ENCODE measurements at places on chromosomes 5 and 9. TPM values are rescaled to one million over a fixed set of nuclear protein-coding genes. Genes with fewer than 3 reads are reported as not detected.

DNA sequence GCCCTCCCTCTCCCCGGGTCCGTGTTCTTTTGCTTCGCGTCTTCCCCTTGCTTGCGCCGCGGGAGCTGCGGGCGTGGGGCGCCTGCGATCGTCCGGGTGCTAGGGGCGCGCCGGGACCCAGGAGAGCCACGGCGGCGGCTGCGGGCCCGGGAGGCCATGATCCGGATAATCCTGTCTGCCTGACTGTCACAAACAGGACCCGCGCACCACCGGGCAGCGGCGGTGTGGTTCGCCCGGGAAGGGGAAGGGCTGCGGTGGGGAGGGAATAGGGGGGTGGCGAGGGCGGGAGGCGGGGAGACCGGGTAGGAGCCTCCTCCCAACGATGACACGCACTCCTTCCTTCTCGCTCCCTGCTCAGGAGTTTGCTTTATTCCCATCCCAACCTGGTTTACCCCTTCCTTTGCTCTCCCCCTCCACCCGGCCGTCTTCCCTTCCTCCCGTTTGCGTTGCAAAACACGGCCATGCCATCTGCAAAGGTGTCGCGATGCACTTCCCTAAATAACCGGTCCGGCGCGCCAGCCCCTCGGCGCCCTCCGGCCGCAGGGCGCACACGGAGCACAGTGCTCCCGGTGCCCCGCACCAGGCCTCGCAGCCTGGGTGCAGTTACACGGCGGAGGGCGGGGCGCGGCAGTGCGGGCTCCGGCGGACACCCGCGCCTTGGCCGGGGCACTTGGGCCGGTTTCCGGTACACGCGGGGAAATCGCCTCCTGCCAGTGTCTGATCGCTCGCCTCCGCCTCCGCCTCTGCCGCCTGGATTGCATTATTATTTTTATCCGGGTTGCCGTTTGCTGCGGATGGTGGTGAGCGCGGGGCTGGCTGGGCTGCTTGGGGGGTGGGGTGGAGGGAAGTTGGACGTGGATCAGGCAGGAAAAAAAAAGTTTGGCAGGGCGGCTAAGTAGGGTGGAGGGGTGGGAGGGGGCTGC is 1.5 kb downstream of the SMARCA2 start:
- DNase-seq = peak; percentile 86

DNA sequence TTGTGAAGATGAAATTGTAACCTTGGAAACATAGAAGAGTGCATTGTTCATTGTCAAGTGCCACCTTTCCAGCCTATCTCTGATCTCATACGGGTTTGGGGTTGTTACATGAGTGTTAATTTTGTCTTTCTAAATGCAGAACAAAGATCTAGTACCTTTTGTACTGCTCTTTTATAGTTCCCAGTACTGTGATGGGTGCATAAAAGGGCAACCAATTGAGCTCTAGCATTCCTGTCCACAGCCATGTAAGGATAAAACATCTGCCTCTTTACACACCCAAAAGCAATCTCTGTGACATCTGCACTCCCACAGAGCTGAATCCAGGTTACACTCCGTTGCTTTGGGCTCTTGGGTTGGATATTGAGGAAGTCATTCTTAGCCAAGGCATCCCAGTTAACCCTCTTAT is 255.2 kb downstream of the SGCD start:
- no peak for DNase-seq

DNA sequence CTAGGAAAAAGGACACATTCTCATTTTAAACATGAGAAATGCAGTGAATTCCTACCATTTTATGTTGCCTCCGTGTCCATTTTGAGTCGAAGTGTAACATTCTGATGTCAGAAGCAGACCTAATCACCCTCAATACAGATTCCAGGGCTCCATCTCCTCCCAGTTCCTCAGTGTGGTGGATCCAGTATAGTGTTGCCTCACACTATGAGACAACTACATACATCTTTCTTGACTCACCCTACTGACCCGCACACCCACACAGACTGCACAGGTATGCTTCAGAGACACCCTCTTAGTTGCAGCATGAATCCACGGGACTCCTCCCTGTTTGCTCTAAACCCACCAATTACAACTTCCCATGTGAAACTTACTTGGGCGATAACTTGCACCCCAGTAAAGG is 564.9 kb downstream of the SEMA5A start:
- DNase-seq = no peak

SLC45A2 gene
- total RNA-seq = 0.82 TPM

CDH6 gene
- 2.2 TPM for total RNA-seq

GRCh38 chr5:87081511-87082372 is 185.9 kb upstream of the RASA1 start:
- DNase-seq = no peak

DNA sequence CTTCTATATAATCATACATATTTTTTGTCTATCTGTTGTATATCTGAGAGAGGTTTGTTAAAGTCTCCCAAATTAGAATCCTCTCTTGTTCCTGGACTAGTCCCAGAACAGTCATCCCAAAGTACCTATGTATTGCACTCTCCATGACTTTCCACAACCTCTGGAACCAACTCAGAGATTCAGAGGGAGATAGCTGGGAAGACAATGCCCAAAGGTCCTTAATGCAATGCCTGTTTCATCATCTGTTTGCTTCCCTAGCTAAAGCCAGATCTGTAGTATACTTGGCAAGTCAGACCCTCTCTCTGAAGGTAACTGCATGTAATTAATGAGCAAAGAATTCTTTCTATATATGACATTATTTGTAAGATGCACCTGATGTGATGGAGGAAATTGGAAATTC is 89.4 kb downstream of the ZNF474 start:
- DNase-seq = no peak

SIT1 gene
- 0.55 TPM for total RNA-seq

DNA sequence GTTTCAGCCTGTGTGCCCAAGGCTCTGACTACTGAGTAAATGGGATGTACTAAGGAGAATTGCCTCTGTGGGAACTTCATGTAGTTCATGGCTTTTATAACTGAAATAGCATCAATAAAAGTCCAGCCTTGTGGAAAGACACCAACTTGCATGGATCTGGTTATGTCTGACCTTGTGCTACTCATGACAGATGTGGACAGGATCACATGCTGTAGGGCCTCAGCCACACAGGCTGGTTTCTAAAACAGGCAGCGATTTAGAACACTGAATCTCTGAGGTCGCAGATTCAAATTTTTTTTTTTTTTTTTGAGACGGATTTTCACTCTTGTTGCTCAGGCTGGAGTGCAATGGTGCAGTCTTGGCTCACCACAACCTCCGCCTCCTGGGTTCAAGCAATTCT is 66.5 kb upstream of the SPIN1 start:
- DNase-seq = no peak

DNA sequence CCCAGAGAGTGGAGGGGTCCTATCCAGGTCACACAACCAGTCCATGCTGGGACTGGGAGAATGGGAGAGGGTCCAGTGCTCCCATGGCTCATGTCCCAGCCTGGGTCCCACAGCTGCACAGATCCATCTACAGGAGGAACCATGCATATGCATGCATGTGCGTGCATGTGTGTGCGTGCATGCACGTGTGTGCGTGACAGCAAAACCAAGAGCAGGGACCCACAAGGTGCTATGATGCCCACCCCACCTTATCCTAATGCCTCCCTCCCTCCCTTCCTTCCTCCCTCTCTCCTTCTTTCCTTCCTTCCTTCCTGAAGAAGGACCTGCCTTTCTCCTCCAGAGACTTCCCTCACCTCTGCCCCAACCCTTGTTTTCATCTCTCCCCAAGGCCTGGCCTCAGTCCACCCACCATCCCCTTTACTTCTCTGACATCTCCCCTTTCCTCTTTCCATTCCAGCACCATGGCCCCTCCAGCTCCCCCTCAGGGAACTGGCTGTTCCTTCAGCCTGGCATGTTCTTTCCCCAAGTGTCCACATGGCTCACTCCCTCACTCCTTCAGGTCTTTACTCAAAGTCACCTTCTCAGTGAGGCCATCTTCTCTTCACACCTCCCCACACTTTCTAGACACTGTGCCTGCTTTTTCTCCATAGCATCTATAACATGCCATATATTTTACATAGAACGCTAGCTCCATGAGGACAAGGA is 21.8 kb downstream of the AQP7 start:
- no peak for DNase-seq

- DNase-seq = no peak
Observed at GRCh38 chr5:162289489-162289888, 221.9 kb downstream of the GABRG2 start.

- no peak for DNase-seq
Observed at GRCh38 chr5:34913072-34913471, 2.2 kb downstream of the RAD1 start.

All from right atrium auricular region (tissue), 2 donors.